Fibroblast of the aortic adventitia (primary cell): ENCODE measurements at places on chromosomes 16 and 17. TPM values are rescaled to one million over a fixed set of nuclear protein-coding genes. Genes with fewer than 3 reads are reported as not detected.

Gene HSD17B1
- total RNA-seq, result 0.99 and 4.7 TPM in 2 replicates

Gene HSPB9
- total RNA-seq, result not detected in 2 replicates

Gene SLC52A1
- total RNA-seq, result 0.09 and 0.25 TPM in 2 replicates

Gene C17orf50
- not detected in 2 replicates for total RNA-seq

Gene SLC6A4
- 0.41 and 23.8 TPM in 2 replicates for total RNA-seq

Gene RPRML
- total RNA-seq, result not detected in 2 replicates

Gene ZNF48
- 2.1 and 5.4 TPM in 2 replicates for total RNA-seq

Gene TVP23A
- not detected in 2 replicates for total RNA-seq

Gene DPEP3
- total RNA-seq, result not detected in 2 replicates

Gene IL17C
- not detected in 2 replicates for total RNA-seq

Gene RHBDL3
- 0.09 TPM in 1 of 2 replicates, not detected in the other for total RNA-seq

Gene PPP1R27
- not detected in 2 replicates for total RNA-seq

Gene MARVELD3
- total RNA-seq, result not detected in 2 replicates

Gene KRTAP4-9
- not detected in 2 replicates for total RNA-seq

Gene HOXB3
- 9.7 and 14.2 TPM in 2 replicates for total RNA-seq

Gene RNF227
- 2.8 and 27.4 TPM in 2 replicates for total RNA-seq
